NCI-H524 treated with DMSO at 0.1 percent for 48 hours (cell line): ENCODE measurements at places on chromosomes 5 and 9.

DNA sequence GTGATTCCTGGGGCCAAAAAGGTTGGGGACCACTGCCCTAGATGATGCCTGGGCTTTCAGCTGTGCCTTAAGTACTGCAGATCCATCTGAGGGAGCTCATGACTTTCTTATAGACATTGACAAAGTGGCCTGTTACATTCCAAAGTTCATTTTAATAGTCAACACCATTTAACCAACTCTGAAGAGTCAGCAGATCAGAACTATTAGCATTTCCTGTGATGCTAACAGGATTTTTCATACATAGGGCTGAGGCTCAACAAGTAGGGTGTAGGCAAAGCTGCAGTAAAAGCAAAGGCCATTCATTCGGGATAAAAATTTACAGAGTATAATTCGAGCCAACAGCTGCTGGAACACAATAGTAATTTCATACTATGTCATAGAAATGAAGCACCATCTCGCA is 105.4 kb downstream of the LPAR1 start:
- no peak for DNase-seq

GRCh38 chr9:114071197-114071795 is 6.8 kb downstream of the AMBP start:
- no peak for DNase-seq

DNA sequence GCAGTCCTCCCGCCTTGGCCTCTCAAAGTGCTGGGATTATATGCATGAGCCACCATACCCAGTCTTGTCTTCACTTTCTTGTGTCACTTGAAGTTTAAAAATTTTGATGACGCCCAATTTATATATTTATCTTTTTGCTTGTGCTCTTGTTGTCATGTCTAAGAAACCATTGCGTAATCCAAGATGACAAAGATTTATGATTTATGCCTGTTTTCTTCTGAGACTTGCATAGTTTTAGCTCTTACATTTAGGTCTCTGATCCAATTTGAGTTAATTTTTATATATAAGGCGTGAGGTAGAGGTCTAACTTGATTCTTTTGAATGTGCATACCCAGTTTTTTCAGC is 18.6 kb downstream of the ANKHD1 start:
- no peak for DNase-seq

GRCh38 chr5:130166839-130167490 is 262.7 kb downstream of the CHSY3 start:
- DNase-seq: no peak

GRCh38 chr9:23581931-23582330 is 244.1 kb downstream of the ELAVL2 start:
- no peak for DNase-seq

DNA sequence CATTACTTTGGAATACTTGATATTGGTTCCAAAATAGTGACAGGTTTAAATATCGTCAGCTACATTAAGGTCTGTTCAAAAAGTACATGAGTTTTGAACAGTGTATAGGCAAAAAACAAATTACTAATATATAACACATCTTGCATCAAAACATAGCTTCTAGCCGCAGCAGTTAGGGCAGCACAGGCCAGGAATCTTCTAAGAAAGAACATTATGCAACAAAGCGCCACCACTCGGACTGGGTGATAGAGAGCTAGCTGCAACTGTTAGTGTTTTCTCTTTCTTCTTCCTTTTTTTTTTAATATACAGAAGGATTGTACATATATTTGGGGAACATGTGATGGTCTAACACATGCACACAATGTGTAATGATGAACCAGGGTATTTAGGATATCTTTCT is 504.5 kb downstream of the NR2F1-AS1 start:
- no peak for DNase-seq

DNA sequence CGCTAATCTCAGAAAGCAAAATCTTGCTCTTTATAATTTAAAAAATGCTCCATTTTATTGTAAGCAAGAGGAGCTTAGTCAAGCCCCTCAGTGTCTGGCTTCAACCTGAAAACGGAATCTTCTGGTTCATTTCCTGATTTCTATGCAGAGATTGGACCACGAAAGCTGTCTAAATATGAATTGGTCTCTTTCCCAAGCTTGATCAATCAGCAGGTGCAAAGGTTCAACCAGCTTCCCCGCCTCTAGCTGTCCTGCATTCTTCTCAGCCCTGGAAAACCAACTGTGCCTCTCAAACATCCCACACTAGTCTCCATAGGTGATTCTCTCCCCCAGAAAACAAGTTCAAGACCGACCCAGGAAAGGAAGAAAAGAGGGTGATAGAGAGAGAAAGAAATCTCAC is 34.5 kb downstream of the FNBP1 start:
- DNase-seq: no peak

- no peak for DNase-seq
Observed at GRCh38 chr5:91898019-91898418, 514.9 kb upstream of the ARRDC3 start.

DNA sequence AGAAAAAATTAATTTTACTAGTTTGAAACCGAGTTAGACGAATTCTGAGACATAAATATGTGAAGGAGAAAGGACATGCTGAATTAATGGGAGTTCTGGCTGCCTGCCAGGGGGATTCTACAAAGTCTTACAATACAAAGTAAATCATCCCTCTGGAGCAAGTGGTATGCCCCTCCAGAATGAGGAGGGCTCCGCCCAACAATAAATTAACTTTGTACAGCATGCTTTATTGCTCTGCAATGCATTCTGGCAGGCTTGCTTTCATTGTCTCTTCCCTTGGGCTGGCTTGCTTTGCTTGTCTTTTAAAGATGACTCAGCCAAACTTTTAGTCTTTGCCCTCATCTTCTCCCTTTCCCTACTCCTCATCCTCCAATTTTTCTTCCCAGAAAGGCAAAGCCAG is 11.7 kb upstream of the PCDHB1 start:
- DNase-seq: no peak

GRCh38 chr5:65462139-65462705 is 19.5 kb downstream of the ADAMTS6 start:
- DNase-seq: no peak

DNA sequence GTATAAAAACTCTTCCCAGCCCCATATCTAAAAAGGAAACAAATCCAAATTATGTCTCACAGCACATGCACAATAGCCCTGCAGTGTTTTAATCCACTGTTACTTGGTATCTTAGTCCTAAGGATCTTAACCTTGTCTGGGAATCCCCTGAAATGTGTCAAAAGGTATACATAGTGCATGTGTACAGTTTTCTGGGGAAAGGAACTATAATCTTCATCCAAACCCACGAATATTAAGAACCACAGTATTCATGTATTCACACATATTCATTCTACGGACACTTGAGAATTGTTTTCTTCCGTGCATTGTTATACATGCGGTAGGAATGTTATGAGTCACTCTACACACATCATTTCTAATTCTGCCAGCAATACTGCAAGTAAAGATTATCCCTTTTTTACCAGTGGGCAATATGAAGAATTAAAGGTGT is 47.8 kb upstream of the SNX2 start:
- DNase-seq: no peak

GRCh38 chr5:91288118-91288916 is 94.8 kb downstream of the ARRDC3 start:
- no peak for DNase-seq

GRCh38 chr9:126160067-126160853 is 166.4 kb upstream of the MVB12B start:
- no peak for DNase-seq

- no peak for DNase-seq
Observed at GRCh38 chr5:160792732-160793529, 59.1 kb downstream of the ATP10B start.

- no peak for DNase-seq
Observed at GRCh38 chr9:112439825-112440224, 46.8 kb upstream of the KIAA1958 start.

- no peak for DNase-seq
Observed at GRCh38 chr5:21623831-21624230, 1229.3 kb downstream of the CDH12 start.

GRCh38 chr5:149627070-149627469 is 45.8 kb downstream of the ARHGEF37 start:
- DNase-seq: no peak
